ENCODE measurements at places on chromosomes 3 and 15.

DNA sequence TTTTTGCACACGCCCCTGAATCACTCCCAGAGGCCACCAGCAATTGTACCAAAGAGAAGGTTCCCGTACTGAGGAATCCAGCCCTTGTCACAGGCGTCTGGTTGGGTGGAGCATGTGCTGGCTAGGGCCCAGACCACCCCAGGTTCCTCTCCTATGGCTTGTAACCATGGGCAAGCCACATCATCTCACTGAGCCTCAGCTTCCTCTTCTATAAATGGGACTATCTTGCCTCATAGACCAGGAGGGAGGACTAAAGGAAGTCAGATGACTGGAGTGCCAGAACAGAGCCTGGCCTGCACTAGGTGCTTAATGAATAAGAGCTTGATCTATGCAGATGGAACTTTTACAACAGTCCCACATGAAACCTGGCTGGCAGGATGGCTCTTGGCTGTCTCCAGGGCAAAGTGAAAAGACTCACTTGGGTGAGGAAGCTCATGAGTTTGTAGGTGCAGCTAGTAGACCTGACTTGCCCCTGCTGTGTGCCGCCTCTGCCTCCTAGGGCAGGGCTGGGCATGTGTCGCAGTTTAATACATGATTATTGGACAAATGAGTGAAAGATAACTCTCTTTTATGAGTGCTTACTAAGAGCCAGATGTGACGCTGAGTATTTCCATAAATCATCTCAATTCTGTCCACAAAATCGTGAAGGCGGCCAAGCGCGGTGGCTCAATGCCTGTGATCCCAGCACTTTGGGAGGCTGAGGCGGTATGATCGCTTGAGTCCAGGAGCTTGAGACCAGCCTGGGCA is 29.3 kb downstream of the CTSH start:
- DNase-seq: no peak

GRCh38 chr3:138412821-138413551 is 21.4 kb upstream of the ESYT3 start:
- peak; percentile 40 for DNase-seq

DNA sequence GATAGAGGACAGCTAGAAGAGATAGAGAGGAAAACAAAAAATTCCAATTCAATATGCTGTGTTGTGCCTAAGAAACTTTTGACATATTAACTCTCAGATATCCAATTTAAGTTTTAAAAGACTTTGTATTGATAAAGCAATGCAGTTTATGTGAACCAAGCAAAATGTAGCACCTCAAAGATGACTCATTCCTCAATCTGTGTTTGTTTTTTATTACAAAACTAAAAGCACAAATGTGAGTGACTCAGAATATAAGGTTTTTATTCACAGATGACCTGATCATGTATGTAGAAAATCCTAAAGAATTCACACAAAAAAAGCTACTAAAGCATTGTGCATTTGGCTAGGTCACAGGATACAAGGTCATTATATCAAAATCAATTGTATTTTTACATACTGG is 11.1 kb downstream of the HCLS1 start:
- DNase-seq: no peak

DNA sequence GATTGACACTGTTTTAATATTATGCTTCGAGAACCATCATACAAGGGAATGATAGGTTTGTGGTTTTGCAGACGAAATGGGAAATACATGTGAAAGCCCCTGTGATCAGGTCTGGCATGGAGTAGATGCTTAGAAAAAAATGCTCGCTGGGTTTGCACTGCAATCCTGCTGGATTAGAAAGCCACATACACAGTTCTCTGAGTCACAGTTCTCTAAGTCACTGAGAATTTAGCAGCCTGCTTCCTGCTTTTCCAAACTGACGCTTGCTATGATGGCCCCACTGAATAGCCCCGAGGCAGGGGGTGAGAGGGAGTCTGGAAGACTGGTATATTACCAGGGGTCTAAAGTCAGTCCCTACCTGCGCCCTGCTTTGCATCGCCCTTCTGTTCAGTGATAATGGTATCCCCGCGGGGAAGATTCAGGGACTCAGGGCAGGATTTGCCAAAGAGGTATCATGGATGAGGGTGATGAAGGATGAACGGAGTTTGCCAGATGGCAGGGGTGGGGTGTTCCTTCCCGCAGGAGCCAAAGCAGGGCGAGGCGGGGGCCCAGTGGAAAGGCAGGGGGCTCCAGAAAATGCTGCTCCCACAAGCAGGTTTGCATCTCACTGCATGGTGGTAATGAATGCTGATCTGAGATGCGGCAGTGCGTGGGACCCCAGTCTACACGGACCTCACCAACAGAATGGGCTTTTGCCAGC is 82.3 kb downstream of the IQSEC1 start:
- peak; percentile 37 for DNase-seq

DNA sequence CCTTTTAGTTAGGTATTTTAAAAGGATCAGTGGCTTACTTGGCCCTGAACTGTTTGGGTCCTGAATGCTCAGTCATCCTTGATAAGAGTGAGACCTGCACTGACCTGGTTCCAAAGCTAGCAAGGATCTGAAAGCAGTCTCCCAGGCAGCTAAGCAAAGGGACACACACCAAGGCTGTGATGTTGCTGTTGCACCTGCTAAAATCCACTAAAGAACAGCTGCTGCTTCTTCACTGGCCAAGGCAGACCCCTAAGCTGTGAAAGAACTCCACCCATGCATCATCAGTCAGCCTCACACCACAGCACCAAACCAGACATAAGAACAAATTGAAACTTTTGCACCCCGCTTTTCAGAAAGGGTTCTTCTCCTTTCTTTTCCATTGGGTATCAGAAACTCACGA is 213.4 kb upstream of the STT3B start:
- no peak for DNase-seq

DNA sequence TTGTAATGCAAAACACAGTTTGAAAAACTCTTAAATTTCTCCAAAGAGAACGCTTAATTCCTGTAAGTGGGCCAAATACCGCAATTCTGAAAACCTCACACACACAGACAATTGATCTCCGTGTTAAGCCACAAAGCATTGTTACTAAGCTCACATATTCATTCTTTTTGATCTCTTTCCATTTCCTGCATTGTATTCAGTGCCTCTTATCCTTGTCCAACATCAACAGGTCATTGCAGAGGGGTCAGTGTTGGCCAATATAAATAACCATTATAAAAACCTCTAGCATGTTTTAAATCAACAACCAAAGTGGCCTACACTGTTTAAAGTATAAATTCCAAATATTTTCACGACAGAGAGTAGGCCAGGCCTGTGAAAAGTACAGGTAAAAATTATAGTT is 171.1 kb downstream of the PDZRN3 start:
- no peak for DNase-seq

GRCh38 chr3:18099611-18100010 is 325.5 kb downstream of the SATB1 start:
- DNase-seq: no peak

- no peak for DNase-seq
Measured at GRCh38 chr3:350871-351371, 154.4 kb downstream of the CHL1 start.

- no peak for DNase-seq
Measured at GRCh38 chr3:18279226-18279737, 145.9 kb downstream of the SATB1 start.

DNA sequence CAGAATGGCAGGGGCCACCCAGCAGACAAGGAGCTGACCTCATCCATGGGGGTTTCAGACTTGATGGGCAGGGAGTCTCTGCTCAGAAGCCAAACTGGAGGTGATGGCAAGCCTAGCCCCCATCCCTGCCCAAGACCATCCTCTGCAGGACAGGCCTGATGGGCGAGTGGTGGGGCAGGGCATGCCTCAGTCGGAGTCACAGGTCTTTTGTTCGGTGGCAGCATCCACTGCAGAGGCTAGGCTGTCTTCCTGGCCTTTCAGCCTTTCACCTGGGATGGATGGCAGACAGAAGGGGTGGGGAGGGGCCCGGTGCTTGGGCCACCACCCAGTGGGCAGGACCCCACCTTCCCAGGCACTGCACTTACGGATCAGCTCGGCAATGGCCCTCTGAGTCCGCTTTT is 44.4 kb downstream of the PTH1R start:
- no peak for DNase-seq

- DNase-seq: no peak
Measured at GRCh38 chr3:164018500-164018899, 1059.8 kb downstream of the SI start.

- no peak for DNase-seq
Measured at GRCh38 chr3:119408243-119408950, 55.0 kb downstream of the TMEM39A start.

GRCh38 chr15:29054171-29055045 is 168.6 kb downstream of the APBA2 start:
- no peak for DNase-seq

GRCh38 chr3:123324880-123325765 is 123.4 kb downstream of the SEC22A start:
- DNase-seq: no peak

GRCh38 chr3:191869738-191870415 is 408.9 kb downstream of the PYDC2 start:
- DNase-seq: no peak

- no peak for DNase-seq
Measured at GRCh38 chr3:145266368-145266767, 894.6 kb downstream of the PLOD2 start.

DNA sequence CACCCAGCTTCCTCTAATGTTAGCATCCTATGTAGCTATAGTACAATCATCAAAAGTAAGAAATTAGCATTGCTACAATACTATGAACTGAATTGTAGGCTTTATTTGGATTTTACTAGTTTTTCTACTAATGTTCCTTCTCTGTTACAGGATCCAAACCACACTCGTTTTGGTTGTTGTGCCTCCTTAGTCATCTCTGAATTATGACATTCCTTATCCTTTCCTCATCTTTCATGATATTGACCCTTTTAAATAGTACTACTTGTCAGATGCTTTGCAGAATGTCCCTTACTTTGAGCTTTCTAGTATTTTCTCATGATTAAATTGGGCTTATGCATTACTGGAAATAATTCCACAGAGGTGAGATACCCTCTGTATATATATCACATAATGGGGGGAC is 265.4 kb downstream of the VPS13C start:
- DNase-seq: no peak

GRCh38 chr3:16596352-16597032 is 8.7 kb downstream of the DAZL start:
- DNase-seq: no peak

- DNase-seq: no peak
Measured at GRCh38 chr15:34223904-34224596, 766 bp upstream of the EMC4 start.
